ENCODE measurements at places on chromosomes 6 and 20.

DNA sequence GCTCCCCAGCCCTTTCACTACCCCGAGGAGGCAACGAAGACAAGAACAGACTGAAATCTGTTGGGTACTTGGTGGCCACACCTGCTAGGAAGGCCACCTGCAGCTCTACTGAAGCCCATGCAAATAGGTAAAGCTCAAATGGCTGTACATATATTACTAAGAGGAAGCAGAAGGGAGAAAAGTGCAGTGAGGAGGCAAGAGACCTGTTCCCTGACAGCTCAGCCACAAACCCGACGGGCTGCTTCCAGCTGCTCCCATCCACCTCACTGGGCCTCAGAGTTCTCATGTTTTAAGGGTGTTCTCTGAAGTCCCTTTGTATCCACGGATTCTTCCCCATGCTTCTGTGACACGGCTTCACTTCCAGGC is 24.6 kb downstream of the TRAM2 start:
- no peak for DNase-seq

GRCh38 chr6:79842376-79843040 is 104.8 kb downstream of the ELOVL4 start:
- DNase-seq = no peak

DNA sequence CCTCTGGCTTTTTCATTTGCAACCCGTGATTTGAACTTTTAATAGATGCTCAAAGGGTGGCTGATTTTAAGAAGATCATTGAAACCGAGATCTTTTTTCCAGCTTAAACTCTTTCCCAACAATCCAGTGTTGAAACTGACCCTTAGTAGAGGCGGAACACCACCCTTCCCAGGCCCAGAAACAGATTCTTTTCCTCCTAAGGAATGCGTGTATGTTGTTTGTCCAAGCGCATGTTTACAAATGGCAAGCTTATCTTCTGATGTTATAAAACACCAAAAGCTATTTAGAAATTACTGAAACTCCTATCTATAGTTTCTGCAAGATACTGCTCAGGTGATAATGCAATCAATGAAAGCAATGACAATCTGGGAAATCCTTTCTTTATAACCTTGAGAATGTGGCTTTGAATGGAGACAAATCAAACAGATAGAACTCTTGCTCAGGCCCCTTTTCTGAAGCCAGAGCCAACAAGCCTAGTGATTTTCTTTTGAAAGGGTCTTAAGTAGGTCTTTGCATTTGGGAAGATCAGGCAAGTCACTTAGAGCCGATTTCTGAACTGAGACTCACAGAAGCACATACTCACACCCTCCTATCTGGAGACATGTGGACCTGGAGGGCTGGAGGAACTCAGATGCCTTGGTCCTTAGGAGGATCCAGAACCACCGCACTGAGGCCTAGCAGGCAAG is 9.1 kb downstream of the BANF2 start:
- DNase-seq = no peak

DNA sequence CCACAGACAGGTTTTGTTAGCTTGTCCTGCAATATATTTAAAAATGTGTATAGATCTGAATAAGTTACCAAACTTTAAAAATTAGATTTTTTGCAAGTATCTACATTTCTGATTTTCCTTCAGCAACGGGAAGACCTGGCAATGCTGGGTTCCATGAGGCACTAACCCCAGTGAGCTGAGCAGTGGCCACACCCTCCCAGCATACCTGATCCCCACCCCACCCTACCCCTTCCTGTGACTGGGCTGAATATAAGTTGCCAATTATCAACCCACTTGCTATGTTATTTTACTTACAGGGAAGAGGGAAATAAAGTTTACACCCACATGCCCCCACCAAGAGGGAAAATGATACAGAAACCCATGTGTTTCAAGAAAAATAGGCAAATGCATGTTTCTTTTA is 70.3 kb upstream of the RALGAPA2 start:
- DNase-seq = no peak

- DNase-seq = peak; percentile 62
Measured at GRCh38 chr20:4814696-4815252, 93.1 kb downstream of the PRND start.

GRCh38 chr6:169251822-169252504 is 1.7 kb downstream of the THBS2 start:
- no peak for DNase-seq

All from stimulated activated CD4-positive, alpha-beta T cell treated with anti-CD3 and anti-CD28 coated beads, Interleukin-2, amount 100 ng/mL, for 24 hours (primary cell).